ENCODE measurements at places on chromosomes 3 and 15.

DNA sequence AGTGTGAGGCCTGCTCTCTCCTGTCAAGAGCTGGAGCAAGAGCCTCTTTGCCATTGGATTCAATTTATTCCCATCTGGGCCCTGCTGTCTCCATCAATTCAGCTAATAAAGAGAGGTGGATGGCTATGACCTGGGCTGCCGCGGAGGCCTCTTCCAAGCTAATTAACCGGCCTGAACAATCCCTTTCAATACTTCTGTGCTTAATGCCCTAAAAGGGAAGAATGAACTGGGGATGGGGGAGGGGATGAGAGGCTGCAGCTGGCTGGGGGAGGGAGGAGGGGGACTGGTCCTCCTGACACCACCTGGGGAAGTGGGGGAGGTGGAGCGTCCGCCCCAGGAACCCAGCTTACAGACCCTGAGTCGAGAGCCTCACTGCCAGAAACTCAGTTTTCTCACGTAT is 33.4 kb upstream of the PRR23E start:
- DNase-seq = no peak

GRCh38 chr3:147937891-147938290 is 528.7 kb downstream of the ZIC1 start:
- DNase-seq = no peak

GRCh38 chr3:12706504-12707253 is 42.8 kb upstream of the RAF1 start:
- DNase-seq = peak; percentile 28

DNA sequence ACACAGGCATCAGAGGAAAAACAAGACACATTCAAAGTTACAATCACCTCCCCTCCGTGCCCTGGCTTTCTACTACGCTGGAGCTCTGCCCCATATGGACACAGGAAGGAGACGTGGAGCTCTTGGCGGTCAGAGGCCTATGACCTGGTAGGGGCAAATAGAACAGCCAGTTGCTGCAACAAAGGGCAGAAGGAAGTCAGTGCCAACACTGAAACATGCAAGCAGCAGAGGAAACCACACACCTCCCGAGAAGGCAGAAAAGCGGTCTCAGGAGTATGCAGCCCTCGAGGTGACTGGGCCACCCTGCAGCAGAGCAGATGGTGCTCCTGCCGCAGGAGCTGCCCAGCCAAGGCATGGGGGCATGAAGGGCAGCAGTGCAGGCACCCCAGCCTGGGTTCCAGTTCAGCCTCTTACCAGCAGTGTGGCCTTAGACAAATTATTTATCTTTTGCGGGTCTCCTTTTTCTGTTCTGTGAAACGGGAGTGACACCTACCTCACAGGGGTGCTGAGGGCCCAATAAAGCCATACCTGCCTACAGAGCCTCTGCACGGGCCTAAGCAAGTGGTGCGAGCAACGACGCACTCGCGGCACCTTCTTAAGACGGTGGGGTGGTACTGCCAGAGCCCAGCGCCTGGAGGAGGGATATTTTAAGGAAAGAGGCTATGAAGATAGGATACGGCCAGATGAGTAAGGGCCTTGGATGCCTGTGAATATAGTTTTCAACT is 8.6 kb downstream of the ZXDC start:
- DNase-seq = no peak

DNA sequence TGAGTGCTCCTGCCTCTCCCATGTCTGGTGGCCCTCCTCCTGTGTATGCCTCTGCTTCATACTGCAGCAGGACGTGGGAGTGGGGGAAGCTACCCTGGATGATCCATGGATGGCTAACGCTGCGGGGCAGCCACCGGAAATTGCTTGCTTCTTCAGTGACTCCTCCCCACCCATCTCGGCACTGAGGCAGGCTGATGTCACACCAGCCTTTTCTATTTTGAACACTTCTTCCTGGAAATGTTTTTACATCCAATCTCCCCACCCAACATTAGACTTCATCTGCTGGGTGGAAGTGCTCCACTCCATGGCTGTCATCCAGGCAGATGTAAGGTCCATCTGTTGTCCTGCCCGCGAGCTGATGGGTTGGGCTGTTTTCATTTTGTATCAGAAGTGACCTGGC is 58.9 kb upstream of the MUC13 start:
- DNase-seq = no peak
